ENCODE measurements at places on chromosomes 4 and X.

DNA sequence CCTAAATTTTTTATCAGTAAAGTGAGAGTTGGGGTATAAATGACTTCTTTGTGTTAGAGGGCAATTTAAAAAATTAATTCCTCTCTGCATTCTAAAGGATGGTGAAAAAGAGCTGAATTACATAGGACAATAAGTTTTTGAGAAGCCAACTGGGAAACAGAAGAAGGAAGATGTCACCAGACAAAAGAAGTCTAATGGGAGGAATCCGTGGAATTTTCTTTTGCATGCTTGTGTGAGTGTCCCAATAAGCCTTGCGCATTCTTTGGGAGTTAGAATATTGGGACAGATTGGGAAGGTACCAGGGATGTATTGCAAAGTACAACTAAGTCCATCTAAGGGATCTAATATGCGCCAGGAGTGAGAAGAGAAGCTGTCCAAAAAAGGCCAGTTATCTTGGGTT is 35.1 kb upstream of the NR3C2 start:
- no peak for DNase-seq

DNA sequence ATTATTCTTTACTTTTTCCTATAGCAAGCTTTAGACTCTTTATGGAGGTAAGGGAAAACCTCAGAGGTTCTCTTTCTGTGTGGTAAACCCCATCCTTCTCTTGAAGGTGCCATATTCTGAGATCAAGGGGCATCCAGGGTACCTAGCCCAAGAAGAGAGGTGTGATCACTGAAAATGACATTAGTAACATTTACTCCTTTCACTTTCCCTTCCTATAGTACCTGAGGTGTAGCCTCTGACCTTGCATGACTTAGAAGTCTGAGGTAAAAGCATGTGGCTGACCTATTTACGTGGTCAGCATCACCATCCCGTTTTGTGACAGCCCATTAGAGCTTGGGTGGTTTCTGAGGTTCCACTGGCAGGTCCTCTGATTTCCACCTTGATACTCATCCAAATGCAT is 25.7 kb downstream of the SGMS2 start:
- no peak for DNase-seq

GRCh38 chr4:148059617-148060180 is 327.8 kb downstream of the ARHGAP10 start:
- no peak for DNase-seq

DNA sequence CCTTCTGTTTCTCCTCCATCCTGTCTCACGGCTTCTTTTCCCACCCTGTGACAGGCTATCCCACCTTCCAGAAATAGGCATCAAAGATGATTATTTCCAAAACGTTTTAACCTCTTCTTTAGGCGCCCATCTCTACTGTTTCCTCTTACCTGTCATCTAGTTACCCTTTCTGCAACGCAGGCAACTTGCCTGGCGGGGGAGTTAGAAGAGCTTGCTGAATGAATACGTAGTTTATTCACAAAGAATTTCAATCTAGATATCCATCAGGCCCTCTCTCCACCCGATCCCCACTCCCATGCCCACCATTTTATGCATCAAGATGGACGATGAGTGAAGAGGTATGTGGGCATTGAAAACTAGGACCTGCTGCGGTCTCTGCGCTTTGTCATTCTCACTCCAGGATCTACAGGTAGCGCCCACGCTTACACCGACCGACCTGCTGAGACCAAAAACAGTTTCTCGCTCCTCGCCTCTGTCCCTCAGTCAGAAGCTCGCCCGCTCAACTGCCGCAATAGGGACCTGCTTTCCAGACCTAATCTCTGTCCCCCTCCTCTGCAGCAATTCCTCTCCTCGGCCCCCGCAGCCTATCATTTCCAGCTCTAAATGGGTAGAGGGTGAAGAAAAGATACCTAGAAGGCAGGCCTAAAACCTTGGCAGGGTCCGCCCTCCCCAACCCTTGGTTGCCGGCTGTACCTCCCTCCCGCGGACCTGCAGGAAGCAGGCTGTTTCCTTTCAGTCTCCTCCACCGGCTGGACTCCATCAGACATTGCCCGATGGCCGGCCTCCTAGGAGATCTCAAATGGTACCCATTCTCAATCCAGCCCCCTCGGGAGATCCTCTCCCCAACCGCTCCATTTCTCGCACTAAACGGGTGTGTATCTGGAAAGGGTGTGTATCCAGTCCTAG is 624 bp downstream of the BEX5 start:
- DNase-seq = no peak

- DNase-seq = peak; percentile 14
Observed at GRCh38 chr4:7649741-7650531, 215.2 kb upstream of the PSAPL1 start.

DNA sequence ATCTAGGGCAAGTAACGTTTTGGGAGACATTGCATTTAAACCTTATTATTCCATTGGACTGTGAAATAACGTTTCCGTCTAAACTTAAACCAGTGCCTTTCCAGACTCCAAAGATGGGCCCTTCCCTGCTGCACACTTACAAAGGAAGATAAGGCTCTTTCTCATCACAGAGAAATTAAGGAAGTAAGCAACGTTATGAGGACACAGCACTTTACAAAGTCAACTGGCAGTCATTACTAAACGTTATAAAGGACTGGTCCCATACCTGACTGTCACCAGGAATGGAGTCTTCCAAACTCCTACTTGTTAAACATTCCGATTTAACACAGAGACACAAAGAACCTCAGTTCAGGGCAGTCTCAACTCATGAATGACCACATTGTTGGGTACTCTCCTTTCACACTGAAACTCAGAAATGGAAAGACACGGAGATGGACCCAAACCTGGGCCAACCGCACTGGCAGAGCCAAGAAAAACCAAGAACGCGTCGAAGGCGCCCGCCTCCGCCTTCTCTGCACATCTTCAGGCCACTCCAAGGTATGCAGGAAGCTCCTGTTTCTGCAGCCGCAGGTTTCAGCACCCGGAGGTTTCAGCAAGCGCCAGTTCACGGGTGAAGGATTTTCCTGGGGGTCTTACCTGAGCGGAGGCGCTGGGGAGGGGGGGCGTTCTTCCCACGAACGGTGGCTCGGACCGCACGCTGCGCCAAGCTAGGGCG is 670 bp downstream of the PAPSS1 start:
- DNase-seq = no peak

- no peak for DNase-seq
Observed at GRCh38 chr4:28913466-28913865, 1806.7 kb upstream of the PCDH7 start.

DNA sequence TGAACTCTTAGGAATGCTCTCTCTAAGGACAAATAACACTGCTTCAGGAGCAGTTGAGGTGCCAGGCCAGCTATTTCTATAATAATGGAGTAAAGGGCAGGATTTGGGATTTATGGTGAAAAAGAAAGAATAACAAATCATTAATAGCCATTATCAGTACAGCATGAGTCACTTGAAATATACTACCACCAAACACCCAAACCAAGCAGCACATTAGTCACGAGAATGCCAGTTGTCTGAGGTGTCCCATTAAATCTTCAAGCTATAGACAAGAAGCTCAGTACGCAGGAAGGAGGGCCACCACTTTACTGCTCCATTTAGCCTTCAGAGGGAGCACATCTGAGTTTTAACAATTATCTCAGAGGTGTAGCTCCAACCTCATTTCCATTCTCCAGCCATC is 106.8 kb upstream of the MAGEA10 start:
- no peak for DNase-seq

GRCh38 chrX:73021361-73022092 is 18.8 kb downstream of the PABPC1L2B start:
- no peak for DNase-seq

DNA sequence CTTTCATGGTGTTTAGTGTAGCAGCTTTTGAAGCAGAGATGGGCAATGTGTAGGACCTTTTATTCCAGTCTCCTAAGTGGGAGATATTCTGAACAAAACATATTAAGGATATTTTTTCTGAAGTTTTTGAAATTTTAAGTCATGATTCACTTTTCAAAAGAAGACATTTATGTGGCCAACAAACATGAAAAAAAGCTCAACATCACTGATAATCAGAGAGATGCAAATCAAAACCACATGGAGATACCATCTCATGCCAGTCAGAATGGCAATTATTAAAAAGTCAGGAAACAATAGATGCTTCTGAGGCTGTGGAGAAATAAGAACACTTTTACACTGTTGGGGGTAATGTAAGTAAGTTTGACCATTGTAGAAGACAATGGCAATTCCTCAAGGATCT is 76.0 kb downstream of the FAT4 start:
- no peak for DNase-seq

DNA sequence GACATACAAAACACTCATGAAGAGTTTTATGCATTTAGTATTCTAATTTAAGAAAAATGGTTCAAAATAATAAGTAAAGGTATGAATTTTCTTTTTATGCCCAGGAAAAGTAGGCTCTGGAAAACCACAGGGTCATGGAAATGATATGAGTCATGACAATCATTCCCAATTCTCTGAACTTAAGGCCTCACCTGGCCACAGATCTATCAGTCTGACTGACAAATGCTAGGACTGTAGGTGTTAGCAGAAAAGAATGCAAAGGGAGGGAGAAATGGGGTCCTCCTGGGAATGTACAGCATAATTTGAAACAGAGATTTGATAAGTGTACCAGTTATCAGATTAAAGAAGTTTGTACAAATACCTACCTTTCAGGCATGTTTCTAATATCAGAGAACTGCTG is 270.5 kb upstream of the ARSJ start:
- no peak for DNase-seq

DNA sequence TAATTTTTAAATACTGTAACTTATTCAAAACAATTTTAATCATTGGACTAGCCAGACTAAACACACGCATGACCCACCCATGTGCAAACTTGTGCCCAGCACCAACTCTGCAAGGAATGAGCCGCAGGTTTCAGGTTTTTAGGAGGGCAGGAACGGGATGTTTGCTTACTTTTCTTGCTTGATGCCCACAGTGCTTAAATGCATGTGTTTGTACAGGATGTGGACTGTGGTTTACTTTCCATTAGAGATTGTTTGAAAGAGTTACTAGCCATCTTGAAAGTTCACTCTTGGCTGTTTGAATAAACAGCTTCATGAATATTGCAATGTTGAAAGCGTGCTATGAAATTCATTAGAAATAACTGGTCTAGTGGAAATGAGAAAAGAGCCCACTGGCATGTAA is 83.3 kb downstream of the STK32B start:
- DNase-seq = no peak

DNA sequence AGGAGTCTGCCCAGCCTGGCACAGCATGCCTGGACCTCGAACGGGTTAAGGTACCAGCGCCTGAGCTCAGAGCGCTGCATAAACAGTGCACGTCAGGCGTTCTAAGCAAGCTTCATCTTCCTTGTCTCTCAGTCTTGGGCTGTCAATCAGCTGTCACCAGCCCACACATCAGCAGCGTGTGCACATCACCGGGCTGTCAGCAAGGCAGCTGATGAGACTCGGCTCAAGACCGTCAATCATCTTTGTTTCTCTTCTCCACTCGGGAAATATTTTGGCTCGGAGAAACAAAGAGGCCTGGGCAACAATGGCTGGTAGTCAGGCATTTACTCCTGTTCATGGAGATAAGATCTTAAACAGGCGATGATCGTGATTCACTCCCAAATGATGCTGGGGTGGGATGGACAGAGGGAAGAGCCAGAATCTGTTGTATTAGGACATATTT is 141.3 kb downstream of the LDB2 start:
- DNase-seq = no peak

DNA sequence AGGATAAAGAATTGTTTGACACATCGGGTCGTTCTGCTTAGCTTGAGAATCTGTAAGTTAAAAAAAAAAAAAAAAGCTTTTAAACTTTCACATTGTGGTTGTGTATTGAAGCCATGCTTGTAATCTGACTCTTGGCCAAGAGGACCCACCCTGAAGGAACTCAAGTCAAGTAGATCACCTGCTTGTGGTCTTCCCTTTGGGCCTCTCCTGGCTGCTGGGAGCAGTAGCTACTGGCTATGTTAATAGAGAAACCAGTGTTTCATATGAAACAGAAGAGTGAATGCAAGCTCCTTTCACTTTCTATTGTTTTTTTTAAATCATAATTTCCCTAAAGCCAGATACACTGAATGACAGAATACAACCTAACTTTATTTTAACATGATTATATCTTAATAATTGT is 402.4 kb upstream of the NDST4 start:
- DNase-seq = no peak

GRCh38 chr4:141501931-141502330 is 134.5 kb upstream of the IL15 start:
- no peak for DNase-seq

DNA sequence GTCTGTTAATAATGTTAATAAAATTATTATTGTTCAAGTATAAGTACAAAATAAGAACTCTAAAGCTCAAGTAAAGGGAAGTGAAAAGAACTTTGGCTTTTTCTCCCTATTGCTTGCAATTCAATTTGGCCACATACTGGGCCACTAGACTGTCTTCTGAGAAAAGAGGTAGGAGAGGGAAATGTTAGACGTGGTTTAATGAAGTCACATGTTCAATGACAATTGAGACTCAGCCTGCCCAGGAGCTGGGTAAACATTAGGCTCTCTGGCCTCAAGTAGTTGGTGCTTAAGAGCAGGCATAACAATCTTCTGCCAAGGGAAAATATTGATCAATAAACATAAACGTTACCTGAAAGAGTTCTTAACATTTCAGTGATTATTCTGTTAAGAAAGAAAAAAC is 15.1 kb upstream of the PRSS12 start:
- DNase-seq = no peak

DNA sequence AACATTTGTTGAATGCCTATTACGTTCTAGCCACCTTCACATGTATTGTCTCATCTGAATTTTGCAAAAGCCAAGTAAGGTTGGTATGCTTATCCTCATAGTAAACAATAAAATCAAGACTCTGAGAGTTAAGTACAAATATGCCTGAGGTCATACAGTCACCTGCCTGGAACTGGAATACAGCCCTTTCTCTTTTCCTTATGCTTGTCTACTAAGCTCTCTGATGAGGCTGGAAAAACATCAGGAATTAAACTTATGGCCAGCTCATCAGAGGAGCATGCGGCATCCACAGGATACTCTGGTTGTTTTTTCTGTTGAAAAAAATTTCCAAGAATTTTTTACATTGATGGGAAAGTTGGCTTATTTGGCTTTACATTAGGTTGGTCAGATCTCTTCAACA is 35.5 kb downstream of the NCAPG start:
- DNase-seq = no peak

GRCh38 chr4:94504545-94504944 is 52.8 kb downstream of the PDLIM5 start:
- no peak for DNase-seq

GRCh38 chrX:110082161-110082560 is 79.2 kb downstream of the TMEM164 start:
- no peak for DNase-seq

GRCh38 chrX:125765347-125765746 is 400.7 kb downstream of the DCAF12L2 start:
- DNase-seq = no peak

- DNase-seq = no peak
Observed at GRCh38 chr4:11565213-11565612, 136.5 kb upstream of the HS3ST1 start.

GRCh38 chrX:48794911-48795515 is 6.9 kb upstream of the HDAC6 start:
- no peak for DNase-seq

DNA sequence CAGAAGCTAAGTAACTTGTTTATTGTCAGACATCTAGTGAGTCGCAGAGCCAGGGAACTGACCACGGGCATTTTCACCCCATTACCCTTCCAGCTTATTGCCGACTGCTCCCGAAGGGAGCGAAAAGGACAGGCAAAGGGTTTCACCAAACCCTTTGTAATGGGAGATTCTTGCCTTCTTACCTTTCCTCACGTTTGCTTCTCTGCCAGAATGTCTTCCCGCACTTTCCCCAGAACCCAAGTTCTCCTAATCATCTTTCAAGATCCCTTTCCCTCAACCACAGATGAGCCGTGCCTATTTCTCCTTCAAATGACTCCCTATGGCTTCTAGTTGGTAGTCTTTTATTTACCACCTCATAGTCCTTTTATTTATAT is 520 bp upstream of the SRP72 start:
- DNase-seq = no peak

GRCh38 chr4:125434136-125434535 is 119.4 kb downstream of the FAT4 start:
- DNase-seq = no peak

Measured in activated CD4-positive, alpha-beta T cell treated with anti-CD3 and anti-CD28 coated beads for 24 hours (primary cell).